Brain microvascular endothelial cell (primary cell): ENCODE measurements at places on chromosomes 12 and 14.

DNA sequence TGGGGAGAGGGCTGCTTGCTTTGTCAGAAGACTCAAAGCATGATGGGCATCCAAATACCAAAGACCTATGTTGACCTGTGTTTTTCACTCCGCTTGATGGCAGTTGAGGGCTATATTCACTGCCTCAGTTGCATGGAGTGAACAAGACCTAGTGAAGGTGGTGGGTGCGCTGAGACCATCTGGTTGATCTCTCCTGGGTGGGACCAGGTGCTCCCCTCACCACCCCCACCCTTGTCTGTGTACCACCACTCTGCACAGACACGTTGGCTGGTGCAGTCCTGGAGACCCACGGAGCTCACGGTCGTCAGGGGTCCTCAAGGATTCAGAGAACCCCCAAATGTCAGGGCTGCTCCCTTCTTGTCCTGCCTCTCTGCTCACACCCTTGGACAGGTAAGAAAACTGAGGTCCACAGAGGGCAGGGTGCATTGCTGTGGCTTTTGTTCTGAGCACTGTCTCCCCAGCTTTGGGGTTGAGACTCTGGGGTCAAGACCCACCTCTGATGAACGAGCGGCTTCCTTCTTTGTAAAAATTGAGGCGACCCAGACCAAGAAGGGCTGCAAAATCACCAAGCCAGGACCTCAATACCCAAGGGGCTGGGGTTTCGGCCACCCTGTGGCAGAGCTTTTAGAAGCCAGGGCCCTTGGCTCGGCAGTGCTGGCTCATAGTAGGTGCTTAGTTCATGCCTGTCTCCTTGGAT is 166.3 kb upstream of the RTL1 start:
- no peak for DNase-seq

DNA sequence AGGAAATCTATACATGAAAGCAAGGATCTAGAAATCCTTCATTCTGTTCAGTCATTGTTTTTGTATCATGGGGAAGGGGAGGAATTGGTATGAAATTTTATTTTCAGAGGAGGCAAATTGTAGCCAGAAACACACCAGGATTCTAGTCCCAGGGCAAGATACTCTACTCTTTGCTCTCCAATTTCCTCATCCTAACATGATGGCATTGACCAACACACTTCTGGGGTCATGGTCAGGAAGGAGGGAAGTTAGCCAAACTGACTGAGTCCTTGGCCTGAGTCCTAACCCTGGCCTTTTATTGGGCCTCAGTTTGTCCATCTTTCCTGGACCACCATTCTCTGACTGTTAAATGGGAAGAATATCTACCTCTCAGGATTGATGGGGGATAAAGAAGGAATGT is 65.5 kb downstream of the BBS10 start:
- no peak for DNase-seq

DNA sequence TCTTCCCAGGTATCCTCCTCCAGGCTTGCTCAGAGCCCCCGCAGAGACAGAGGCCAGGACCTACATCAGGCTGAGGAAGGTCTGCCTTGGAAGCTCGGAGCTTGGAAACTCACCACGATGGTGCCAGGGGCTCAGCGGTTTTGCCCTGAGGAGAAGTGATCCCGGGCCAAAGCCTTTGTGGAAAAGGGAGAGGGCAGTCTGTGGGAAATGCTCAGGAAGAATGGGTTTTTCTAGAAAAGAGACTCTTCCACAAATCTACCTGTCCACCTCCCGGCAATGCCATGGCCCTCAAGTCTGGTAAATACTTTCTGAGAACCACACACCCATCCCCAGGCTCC is 8.0 kb downstream of the KRT2 start:
- no peak for DNase-seq

- no peak for DNase-seq
These were observed 75.4 kb upstream of the KCNJ8 start for GRCh38 chr12:21849878-21850277.

GRCh38 chr12:73180734-73181133 is 908.6 kb downstream of the TRHDE start:
- no peak for DNase-seq

- no peak for DNase-seq
These were observed 2.8 kb upstream of the A2ML1 start for GRCh38 chr12:8819666-8819980.

DNA sequence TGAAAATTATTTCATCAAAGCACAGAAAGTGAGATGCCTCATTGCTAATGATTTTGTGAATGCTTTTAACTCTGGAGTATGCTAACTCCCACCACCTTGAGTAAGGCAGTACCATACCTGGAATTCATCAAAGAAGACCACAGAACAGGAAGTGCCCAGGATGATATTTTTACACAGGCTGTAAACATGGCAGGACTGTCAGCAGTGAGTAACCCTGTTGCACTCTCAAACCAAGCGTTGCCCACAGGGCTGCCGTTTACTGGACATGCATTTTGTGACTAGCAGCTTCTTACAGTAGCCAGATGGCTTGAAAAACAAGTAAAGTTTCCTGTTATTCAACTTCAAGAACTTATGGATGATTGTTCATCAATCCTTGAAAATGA is 42.4 kb downstream of the RALGAPA1 start:
- DNase-seq, result no peak

DNA sequence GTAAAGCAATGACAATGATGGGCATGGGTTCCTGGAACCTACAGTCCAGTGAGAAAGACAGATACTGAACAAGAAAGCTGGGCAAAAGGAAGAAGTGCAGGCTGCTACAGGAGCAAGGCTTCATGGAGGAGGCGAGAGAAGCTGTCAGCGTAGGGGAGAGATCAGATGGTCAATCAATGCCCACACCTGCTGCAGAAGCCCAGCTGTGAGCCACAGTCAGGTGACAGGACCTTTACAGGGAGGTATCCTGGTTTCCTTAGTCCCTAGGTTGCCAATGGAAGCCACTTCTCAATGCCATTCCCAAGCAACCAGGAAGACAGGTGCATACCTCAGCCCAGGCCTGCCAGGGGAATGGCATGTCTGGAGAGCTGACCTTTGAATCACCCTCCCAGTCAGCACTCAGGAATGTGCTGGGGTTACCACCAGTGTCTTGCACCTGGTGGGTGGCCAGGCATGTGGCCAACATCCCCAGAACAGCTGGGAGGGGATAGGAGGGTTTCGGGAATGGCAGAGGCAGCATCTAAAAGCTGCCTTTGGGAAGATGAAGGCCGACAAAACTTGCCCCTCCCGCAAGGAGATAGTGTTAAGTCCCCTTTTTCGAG is 170.3 kb downstream of the TTC7B start:
- DNase-seq, result peak; percentile 23

- DNase-seq, result no peak
These were observed 146.2 kb upstream of the RFLNA start for GRCh38 chr12:124148481-124149273.

DNA sequence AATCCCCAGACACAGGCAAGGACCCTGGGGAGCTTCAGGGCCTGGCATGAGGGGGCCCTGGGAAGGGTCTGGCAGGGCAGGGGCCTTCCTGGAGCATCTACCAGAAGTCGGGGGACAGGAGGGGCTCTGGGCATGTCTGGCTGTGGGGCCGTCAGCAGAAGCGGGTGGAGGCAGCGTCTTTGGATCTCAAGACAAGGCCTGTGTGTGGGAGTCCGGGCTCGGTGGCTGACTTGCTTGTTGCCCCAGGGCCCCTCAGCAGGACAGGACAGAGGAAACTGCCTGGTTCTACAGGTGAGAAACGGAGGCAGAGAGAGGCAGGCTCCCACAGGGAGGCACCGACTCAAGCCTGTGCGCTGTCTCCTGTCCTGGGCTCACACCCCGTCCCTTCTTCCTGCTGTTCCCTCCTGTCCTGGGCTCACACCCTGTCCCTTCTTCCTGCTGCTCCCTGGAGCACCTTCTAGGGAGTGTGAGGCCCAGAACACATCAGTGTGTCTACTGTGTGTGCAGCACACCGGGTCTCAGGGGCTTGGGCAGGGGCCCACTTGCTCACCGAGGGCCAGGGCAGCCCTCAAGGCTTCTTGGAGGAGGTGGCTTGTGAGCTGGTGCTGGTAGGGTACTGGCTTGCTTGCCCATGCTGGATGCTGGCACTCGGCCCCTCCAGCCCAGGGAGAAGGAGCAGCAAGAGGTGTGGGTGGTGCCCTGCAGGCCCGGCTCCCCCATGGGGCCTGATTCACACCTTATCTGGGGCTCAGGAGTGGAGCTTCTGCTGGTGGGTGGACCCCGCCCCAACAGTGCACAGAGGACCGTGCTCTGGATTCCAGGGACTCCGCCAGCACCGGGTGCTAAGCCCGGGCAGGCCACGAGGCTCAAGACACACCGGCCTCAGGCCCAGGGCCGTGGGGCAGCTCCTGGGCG is 14.9 kb downstream of the ASPG start:
- DNase-seq, result no peak

DNA sequence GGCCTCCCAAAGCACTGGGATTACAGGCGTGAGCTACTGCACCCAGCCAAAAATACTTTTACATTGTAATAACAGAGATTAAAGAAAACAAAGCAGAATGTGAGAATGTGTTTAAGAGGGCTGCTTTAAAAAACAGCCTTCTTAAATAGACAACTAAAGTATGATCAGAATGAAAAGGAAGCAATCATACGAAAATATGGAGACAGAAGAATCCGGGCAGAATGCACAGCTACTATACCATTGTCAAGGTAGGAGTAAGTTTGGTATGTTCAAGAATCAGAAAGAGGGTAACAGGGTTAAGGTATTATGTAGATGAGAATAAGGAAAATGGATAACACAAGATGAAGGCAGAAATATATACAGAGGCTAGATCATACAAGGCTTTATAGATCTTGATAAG is 8.5 kb downstream of the SEC23A start:
- no peak for DNase-seq

- no peak for DNase-seq
These were observed 19.5 kb upstream of the CDK17 start for GRCh38 chr12:96419576-96420276.

DNA sequence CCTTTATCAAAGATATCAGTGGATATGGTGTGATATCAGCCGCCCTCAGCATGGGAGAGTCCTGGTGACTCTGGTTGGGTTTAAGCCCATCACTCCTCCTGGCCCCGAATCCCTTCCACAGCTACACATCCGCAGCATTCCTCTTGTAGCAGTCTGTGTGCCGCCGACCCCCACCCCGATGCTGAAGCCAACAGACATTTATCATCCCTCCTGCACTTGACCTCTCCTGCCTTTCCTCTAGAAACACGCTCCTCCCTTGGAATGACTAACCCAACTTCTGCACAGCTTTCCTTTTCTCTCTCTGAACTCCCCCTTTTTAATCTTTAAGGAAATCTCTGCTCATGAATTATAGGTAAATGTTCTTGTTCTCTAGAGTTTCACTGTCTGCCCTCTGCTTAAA is 250.9 kb upstream of the FOXN3 start:
- peak; percentile 7 for DNase-seq

GRCh38 chr14:60622917-60623257 is 26.4 kb downstream of the SIX1 start:
- peak; percentile 18 for DNase-seq

- peak; percentile 76 for DNase-seq
These were observed 295.7 kb upstream of the PRKD1 start for GRCh38 chr14:30223385-30223785.

- no peak for DNase-seq
These were observed 64.2 kb downstream of the CMAS start for GRCh38 chr12:22110176-22110575.

GRCh38 chr14:67941456-67942018 is 122.0 kb downstream of the RAD51B start:
- DNase-seq, result peak; percentile 2

- DNase-seq, result no peak
These were observed 158.2 kb upstream of the RGS6 start for GRCh38 chr14:71773898-71774481.

GRCh38 chr12:116879509-116880212 is 1.6 kb downstream of the HRK start:
- DNase-seq, result no peak

GRCh38 chr14:57051633-57052032 is 217.1 kb downstream of the EXOC5 start:
- DNase-seq, result no peak

- no peak for DNase-seq
These were observed 55.2 kb downstream of the NDUFA12 start for GRCh38 chr12:94948232-94948810.

GRCh38 chr12:26719852-26720251 is 113.1 kb downstream of the ITPR2 start:
- DNase-seq, result no peak

GRCh38 chr12:121513464-121514183 is 67.2 kb downstream of the KDM2B start:
- DNase-seq, result no peak

- no peak for DNase-seq
These were observed 221.5 kb downstream of the KCNC2 start for GRCh38 chr12:74988156-74988555.

GRCh38 chr14:89750281-89750755 is 204.2 kb downstream of the EFCAB11 start:
- no peak for DNase-seq

- DNase-seq, result no peak
These were observed 56.2 kb upstream of the RTRAF start for GRCh38 chr14:51933191-51933590.

DNA sequence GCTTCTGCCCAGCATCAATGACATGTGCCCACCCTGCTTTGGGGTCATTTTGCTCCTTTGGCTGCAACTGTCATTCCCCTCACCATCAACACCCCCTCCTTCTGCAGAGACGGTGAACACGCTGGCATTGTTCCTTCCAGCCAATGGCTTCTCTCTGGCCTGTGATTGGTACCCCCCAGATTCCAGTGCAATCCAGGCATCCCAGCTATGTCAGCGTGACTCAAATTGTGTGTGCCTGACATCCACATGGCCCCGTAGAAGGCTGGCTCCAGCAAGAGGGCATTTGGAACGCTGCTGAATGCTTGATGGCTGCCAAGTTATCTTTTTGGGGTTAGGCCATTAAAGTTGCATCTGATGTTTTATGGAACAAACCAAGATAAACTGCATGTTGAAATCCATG is 21.0 kb upstream of the CCND2 start:
- no peak for DNase-seq

GRCh38 chr12:54228471-54228870 is 39.7 kb upstream of the SMUG1 start:
- DNase-seq, result no peak

GRCh38 chr14:50545618-50546017 is 13.2 kb upstream of the MAP4K5 start:
- no peak for DNase-seq

- DNase-seq, result no peak
These were observed 44.2 kb downstream of the CCDC175 start for GRCh38 chr14:59532419-59532818.

DNA sequence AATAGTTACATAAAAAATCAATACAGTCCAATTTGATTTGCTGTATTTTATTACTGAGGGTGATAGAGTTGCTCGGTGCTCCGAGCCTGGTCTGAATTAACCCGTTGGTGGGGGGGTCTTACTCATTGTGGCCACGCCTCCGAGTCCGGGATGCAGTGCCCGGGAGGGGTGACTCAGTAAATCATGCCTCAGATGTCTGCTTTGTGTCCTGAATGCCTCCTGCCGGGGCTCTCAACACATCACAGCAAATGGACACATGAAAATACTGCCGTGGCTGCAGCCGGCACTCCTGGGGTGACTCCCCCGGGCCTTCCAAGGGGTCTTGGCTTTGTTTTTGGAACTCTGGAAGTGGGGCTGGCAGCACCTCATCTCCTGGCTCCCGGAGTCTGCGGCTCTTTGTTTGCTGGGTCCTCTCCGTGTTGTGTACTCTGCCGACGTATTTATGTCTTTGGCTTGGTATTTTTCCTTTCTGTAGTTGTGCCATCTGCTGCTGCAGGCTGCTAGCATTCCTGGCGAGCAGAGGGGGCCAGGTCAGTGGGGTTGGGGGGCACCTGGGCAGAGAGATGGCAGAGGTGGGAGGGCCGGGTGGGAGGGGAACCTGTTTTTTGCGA is 129.0 kb downstream of the AACS start:
- peak; percentile 33 for DNase-seq

GRCh38 chr14:92690171-92691011 is 58.0 kb downstream of the LGMN start:
- peak; percentile 53 for DNase-seq
